Activated naive CD4-positive, alpha-beta T cell treated with anti-CD3 and anti-CD28 coated beads for 36 hours (primary cell): ENCODE measurements at places on chromosomes 3 and 15.

DNA sequence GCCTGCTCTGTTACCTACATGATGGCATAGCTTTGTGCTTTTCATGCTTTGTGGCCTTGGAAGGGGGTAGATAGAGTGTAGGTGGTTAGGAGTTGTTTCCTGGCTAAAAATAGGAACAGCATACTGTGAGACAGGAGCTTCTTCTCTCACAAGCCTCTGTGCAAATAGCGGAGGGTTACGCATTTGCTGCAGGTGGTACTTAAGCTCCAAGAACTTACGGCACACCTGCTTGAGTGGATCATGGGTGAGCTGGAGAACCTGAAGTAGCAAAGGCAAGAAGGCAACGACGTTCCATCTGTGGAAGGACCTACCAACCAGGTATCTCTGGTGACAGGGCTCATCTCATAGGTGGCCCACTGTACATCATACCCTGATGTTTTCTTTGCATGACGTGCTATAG is 66.0 kb downstream of the ST6GAL1 start:
- DNase-seq: no peak

- peak; percentile 69 for DNase-seq
These were observed 15.3 kb upstream of the NRROS start for GRCh38 chr3:196624067-196624790.

DNA sequence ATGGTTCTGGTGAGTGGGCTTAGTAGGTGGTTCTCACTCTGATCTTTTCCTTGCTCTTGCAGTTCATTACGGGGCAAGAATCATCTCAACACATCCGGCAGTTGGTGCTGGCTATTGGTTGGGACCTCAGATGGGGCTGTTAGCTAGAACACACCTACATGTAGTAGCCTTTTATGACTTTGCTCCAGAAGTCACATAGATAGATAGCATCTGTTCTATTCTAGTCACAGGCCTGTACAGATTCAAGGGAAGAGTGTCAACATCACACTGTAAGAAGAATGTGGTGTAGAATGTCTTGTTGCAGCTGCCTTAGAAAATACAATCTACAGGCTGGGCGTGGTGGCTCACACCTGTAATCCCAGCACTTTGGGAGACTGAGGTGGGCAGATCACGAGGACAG is 15.1 kb downstream of the RAB5A start:
- DNase-seq: no peak

GRCh38 chr3:8536096-8537056 is 34.8 kb downstream of the LMCD1 start:
- DNase-seq: no peak

- peak; percentile 67 for DNase-seq
These were observed 626 bp downstream of the SEC62 start for GRCh38 chr3:169966951-169967915.

DNA sequence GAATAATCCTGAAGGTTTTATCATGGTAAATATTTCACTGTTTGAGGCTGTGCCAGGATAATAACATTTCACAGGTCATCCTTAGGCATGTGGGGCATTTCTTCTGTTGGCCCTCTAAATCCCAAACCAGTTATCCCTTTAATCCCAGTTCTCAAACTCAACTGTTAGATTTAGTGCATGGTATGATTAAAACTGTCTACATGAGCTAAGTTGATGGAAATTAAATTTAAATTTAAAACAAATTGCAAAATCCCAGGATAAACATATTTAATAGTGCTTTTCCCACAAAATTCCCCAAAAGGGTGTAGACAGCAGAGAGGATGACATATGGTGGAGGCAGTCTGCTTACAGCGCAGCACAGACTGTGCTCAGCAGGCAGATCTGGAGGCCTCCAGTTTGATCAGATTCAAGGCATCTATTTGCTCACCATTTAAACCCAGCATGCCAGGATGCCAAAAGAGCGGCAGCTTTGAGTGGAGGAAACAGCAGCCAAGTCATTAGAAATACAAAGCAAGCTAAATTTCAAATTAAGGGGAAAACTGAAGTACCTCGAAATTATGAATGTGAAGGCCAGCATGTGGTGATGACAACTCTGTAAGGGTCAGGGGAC is 325.8 kb downstream of the KCNH8 start:
- DNase-seq: no peak

DNA sequence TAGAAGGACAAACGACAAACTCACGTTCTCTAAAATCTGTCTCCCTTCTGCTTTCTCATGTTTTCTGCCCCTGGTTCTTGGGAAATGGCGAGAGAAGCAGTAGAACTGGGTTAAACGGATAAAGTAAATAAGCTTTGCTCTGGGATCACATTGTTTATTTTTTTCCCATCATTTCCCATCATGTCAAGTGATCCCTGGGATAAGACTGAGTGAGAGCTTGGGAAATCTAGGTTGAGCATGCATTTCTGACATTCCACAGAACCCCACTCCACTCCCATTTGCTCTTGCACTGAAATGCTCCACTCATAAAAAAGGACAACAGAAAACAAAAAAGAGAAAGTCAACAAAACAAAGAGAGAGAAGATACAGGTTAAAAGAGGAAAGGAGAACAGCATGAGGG is 69.1 kb downstream of the SEMA6D start:
- DNase-seq: no peak

GRCh38 chr15:44216958-44217357 is 21.9 kb upstream of the FRMD5 start:
- no peak for DNase-seq

DNA sequence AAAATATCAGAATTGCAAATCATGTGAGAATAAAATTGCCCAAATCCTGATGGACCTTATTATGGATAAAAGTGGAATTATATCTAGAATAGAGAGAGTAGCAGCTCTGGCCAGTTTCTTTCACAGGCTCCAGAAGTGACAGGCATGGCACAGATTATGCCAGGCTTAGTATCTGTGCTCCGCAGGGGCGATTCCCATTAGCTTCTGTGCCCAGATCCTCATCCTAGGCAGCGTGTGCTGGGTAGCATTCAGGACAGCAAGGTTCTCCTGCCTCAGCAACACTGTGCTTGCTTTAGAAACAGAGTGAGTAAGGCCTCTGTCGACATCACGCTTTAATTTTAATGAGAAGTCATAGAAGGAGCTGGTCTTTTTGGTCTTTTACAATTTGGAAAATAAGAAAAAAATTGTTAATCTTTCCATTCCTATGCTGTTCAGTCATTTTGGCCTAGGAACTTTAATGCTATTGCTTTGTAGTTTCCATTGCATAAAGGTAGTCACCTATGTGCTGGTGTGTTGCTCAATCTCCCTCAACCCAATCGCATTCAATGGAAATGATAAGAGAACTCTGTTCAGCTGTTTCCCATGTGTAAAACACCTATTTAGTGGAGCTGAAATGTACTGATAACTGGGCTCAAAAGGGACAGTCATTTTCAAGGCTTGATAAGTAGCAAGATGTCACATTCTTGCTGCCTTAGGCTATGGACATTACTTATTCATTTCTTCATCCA is 770.1 kb downstream of the AGBL1 start:
- DNase-seq: no peak

DNA sequence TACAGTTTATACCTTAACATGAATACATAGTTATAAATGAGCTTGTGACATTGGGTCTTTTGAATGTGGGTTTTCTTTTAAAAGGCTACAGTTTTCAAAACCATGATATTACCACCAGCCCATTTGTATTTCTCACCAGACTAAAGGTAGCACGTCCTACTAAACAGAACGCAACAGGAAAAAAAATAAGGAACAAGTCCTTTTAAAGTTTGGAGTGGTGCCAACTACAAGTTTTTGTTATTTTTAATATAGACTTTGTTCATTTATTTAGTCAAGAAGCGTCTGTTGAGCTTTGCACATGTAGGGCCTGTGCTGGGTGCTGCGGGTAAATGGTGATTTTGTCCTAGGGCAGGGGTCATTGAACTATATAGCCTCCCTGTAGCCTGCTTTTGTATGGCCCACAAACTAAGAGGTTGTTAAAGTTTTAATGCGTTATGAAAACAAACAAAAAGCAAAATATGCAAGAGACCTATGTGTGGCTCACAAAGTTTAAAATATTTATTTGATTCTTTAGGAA is 164.4 kb downstream of the GHSR start:
- no peak for DNase-seq

DNA sequence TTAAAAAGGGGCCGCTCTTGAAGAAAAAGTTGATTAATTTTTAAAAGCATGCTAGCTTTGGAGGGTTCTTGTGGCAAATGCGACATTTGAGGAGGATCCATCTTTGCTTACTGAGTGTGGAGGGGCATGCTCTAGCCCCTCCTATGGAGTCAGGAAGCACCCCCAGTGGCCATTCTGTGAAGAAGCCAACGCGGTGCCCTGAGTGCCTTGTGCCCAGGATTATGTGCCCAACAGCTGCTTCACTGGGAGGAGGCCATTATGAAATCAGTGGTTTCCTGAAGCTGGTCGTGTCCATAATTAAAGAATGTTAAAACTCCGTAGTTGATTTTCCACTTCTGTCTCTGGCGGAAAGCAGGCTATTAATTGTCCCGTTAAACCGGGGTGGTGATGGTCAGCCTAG is 69.1 kb upstream of the TNFAIP8L3 start:
- no peak for DNase-seq

GRCh38 chr15:90219421-90220141 is 14.2 kb downstream of the CIB1 start:
- DNase-seq: peak; percentile 55

DNA sequence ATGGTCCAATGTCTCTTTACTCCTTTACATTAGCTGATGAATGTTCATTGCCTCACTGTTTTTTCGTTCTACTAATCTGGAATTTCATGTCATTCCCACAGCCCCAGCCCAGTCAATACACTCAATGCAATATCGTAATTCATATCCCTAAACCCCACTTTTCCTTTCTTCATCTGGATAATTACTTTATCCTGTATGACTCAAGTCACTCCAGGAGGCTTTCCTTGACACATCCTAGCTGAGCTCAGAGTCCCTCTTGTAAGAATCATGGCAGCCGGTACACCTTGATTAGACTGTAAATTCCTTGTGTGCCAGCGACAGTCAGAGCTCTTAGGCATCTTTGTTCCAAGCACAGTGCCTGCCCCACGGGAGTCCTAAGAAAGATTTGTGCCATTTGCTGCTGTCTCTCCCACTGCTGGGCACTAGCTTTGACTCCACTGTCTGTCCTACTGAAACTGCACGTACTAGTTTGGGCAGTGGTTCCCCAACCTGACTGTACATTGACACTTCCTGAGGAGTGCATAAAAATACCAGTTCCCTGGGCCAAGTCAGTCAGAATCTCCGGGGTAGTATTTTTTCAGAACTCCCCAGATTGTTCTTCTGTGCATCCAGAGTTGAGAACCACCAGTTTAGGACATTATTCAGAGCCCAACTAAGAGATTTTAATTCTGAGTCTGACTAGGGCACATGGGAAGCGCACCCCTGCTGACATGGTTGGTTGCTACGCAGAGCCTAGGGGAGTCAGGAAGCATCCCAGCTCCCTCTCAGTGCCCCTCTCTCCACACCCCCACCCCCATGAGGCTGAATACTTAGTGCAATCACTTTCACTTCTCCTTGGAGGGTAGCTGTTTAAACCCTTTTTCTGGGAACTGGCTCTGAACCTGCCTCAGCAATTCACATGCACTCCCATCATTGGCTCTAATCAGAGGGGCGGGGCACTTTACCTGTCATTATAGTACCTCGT is 19.5 kb upstream of the C3orf70 start:
- DNase-seq: no peak
